ENCODE measurements at places on chromosomes 1 and 21.

DNA sequence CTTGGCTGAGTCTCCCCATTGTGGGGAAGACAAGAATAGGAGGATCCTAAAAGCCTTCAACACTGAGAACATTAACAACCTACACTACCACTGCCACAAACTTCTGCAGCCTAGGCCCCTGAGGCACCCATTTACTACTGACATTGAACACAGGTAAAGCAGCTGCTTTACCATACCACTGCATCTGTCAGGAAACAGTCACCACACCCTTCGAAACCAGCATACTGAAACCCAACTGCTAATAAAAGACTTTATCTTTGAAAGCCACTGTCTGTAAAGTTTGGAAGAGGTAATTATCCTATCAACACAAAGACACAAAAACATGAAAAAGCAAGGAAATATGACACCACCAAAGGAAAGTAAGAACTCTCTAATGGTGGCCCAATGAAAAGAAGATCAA, 7.4 kb downstream of the IFNAR1 start:
- DNase-seq, result no peak

DNA sequence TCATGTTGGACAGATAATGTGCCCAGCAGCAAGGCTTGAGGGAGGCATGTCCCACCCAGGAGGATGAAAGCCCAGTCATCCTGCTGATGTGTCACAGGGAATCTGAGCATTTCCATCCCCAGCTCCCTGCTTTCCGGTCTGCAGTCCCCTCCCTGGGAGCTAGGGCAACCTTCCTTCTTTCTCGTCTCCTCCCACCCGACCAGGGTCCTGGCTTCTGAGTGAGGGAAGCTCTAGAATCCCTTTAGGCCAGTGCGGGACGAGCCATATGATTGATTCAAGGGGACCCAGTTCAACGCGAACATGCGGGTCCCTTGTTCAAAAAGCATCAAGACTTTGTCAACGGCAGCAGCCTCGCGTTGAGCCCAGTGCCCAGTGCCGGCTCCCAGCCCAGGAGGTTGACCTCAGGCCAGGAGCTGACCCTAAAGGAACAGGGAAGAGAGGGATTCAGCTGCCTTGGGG, 96.7 kb upstream of the TMPRSS2 start:
- DNase-seq, result no peak

DNA sequence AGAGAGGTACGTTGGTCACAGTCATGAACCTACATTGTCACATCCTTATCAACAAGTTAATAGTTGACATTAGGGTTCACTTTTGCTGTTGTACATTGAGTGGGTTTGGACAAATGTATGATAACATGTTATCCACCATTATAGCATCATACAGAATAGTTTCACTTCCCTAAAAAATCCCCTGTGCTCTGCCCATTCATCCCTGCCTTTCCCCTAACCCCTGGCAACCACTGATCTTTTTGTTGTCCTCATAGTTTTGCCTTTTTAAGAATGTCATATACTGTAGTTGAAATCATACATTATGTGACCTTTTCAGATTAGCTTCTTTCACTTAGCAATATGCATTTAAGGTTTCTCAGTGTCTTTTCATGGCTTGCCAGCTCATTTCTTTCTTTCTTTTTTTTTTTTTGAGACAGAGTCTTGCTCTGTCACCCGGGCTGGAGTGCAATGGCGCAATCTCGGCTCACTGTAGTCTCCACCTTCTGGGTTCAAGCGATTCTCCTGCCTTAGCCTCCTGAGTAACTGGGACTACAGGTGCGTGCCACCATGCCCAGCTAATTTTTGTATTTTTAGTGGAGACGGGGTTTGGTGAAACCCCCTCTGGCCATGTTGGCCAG, 50.6 kb downstream of the UCK2 start:
- DNase-seq, result no peak

DNA sequence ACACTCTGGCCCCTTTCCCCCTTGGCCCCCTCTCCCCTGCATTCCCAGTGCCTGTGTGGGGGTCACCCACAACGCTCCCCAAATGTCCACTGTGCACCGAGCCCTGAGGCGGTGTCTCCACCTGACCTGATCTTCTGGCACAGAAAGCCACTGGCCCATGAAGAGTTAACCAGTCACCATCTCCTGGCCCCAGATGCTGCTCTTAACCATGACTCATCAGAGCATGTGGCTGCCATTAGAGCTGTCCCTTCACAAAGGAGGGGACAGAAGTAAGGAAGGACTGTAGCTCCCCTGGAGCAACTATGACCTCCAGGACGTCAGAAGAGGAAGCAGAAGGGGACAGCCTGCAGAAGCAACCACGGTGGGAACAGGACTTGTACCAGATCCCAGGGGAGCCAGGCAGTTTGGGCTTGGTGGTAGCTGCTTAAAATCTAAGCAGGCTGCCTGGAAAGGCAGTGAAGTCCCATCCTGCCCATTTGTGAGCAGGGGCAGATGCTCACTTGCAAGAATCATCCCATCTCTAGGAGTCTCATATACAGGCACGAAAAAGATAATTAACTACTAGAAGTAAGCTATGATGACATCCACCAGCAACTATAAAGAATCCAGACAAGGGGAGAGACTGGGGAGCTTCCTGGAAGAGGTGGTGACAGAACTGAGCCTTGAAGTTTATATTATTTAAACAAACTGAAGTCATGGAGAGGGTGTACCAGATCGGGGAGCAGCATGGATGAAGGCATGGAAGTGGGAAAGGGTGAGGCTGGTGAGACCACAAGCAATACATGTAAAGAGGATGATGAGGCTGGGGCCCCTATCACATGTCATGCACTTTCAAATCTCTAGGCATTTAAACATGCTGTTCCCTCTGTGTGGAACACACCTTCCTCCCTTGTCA, 1.1 kb upstream of the TTC39A start:
- no peak for DNase-seq

- DNase-seq, result no peak
Observed at GRCh38 chr1:184792450-184792969, 37.9 kb upstream of the EDEM3 start.

DNA sequence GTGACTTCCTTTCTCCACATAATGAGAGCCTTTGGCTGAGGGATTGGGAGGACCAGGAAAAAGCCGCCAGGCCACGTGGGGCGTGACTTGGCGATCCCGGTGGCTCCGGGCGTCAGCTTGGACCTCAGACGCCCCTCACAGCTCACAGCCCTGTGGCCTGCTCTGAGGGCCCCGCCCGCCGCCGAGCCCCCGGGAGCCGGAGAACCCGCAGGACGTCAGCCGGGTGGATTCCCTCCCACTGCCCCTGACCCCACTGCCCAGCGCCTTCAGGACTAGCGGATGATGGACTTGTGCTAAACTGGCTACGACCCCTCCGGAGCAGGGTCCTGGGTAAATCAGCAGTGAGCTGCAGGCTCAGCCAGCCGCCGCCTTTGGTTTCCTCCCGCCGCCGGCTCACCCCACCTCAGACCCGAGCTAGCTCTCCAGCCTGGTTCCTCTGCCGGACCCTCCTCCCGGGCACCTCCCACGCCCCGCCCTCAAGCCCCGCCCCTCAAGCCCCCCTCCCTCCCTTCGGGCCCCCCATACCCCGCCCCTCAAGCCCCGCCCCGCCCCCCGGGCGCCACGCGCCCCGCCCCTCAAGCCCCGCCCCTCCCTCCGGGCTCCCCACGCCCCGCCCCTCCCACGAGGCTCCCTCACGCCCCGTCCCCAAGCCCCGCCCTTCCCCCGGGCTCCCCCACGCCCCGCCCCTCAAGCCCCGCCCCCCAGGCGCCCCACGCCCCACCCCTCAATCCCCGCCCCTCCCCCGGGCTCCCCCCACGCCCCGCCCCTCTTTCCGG, 10.0 kb upstream of the FAAP20 start:
- DNase-seq, result no peak

DNA sequence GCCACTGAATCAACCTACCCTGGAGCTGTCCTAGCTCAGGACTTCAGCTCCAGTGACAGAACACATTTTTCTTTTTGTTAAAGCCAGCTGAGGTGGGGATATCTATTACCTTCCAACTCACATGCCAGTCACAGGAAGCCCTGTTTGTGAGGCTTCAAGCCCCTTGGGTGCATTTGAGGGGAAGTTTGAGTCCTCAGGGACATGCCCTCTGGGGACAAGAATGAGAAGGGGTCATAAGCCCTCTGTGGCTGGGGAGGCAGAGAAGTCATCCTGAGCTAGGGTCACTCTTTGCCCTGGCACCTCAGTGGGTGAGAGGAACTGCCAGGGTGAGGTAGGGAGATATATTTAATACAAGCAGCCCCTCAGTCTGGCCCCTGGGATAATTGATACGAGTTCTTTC, 33.5 kb upstream of the CLDN14 start:
- no peak for DNase-seq

- DNase-seq, result no peak
Observed at GRCh38 chr1:152461544-152461943, 47.5 kb upstream of the CRNN start.

DNA sequence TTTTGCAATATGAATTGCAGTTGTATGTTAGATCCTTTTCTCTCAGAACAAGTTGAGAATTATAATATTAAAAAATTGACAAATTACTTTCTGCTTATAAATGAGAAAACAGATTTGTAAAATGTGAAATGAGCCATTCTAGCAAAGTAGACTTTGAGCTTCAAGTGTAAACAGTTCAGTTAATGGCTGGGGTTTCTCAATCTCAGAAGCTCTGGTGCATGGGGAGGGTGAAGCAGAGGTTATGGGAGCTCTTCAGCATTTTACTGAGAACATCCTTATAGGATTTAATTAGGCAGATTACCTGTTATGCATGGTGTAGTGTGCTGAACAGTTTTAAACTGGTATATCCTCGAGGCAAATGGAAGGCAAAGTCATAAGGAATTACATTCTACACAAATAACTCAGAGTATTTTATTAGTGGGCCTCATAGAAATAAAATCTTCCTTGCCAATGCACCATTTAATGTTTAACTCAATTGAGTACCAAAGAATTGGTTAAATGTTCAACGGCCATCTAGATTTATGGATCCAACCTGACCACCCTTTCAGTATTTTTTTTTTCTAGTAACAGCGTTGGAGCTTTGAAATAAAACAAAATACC, 1143.6 kb upstream of the ADGRL2 start:
- DNase-seq, result no peak

DNA sequence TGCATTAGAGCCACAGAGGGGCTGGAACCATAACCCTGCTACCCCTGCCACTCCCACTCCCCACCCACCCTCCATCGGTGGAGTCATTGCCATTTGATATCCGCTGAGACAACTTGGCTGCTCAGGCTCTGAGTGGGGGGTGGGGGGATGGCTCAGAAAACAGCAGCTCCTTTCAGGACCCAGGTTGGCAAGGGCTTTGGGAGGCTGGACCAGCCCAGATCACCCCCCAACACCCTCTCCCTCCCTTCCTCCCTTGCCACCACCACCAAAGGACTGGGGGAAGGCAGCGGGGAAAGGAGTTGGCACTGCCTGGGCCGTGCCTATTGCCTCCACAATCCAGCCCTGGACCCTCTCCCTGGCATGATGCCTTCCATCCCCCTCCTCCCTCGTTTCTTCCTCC, 1.7 kb downstream of the KCNJ10 start:
- DNase-seq, result no peak

DNA sequence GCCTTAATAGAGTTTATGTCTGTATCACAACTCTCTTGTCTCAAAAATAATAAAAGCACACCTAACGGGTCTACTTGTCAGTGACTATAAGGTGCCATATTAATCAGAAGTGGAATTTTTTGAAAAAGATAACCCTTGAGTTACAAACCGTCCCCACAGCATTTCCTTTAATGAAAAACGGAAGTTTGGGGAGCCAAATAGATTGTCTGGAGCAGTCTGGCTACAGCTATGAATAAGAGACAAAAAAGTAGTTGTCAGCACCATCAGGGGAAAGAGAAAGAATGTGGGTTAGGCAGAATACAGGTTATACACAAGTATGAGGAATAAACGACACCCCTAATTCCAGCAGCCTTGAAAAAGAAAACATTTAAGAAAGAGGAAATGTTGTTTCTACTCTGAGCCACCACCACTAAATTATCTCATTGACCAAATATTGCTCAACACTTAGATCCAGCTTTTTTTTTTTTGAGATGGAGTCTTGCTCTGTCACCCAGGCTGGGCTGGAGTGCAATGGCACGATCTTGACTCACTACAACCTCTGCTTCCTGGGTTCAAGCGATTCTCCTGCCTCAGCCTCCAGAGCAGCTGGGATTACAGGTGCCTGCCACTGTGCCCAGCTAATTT, 29.4 kb upstream of the USP24 start:
- DNase-seq, result no peak

DNA sequence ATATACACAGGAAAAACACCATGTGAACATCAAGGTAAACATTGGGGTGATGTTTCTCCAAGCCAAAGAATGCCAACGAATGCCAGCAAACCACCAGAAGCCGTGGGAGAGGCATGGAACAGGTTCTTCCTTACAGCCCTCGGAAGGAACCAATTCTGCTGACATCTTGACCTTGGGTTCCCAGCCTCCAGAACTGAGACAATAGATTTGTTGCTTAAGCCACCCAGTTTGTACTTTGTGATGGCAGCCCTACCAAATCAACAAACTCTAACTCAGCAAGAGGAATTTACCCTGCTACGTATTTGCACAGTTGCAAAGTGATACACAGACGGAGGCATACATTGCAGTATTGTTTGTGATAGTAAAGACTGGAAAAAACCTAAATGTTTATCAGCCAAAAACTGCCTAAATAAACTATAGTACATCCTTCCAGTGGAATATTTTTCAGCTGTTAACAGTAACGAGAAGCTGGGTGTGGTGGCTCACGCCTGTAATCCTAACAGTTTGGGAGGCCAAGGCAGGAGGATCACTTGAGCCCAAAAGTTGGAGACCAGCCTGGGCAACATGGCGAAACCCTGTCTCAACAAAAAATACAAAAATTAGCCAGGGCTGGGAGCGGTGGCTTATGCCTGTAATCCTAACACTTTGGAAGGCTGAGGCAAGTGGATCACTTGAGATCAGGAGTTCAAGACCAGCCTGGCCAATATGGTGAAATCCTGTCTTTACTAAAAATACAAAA, 12.5 kb upstream of the ZC3H12A start:
- no peak for DNase-seq

GRCh38 chr21:35225573-35225972, 176.5 kb upstream of the RUNX1 start:
- DNase-seq, result no peak

- no peak for DNase-seq
Observed at GRCh38 chr21:34967509-34968289, 81.4 kb downstream of the RUNX1 start.

- no peak for DNase-seq
Observed at GRCh38 chr1:190169311-190170067, 308.2 kb downstream of the BRINP3 start.

DNA sequence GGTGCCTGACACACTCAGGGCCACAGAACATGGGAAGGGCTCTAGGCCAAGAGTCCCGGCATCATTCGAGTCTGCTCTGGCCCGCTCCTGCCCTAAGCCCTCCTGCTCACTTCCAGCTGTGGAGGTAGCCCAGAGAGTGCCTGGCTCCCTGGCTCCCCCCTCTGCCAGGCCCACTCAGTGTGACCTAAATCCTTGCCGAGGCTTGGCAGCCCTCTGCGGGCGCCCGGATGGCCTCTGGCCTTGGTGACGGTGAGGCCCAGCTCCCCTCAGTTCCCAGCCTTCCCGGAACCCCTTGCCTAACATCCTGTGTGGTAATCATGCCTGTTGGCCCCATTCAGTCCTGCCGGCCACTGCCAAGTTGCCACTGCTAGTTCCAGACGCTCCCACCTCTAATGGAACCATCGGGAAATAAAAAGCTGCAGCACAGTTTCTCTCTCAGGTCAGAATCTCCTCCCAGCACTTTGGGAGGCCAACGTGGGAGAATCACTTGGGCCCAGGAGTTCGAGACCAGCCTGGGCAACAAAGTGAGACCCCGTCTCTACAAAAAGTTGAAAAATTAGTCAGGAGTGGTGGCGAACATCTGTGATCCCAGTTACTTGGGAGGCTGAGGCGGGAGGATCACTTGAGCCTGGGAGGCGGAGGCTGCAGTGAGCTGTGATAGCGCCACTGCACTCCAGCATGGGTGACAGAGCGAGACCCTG, 1.2 kb upstream of the H6PD start:
- DNase-seq, result no peak

- DNase-seq, result peak; percentile 78
Observed at GRCh38 chr1:31154632-31155215, 85.0 kb downstream of the NKAIN1 start.
